SK-N-SH treated with all-trans-retinoic acid at 6 μM for 48 hours (cell line): ENCODE measurements at places on chromosomes 13 and 19.

- ATAC-seq = no peak
These were observed 2227.9 kb upstream of the PCDH20 start for GRCh38 chr13:63643543-63643942.

DNA sequence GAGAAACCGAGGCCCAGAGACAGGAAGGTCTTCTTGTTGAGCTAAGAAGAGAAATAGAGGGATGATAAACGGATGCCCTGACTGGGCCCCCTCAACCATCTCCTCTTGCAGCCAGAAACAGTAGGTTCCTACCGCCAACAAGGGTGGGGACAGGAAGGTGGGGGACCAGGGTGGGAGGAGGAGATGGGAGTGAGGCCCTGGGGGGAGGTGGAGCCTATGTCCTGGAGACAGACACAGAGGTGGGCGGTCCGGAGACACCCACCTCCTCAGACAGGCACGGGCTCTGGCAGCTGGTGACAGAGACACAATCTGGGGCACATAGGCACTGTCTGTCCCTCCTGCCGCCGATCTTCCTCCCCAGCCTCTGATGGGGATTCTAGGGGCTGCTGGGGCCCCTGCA lies 16.9 kb downstream of the GADD45B start:
- no peak for ATAC-seq

- ATAC-seq = no peak
These were observed 166.8 kb downstream of the MAB21L1 start for GRCh38 chr13:35309706-35310105.

DNA sequence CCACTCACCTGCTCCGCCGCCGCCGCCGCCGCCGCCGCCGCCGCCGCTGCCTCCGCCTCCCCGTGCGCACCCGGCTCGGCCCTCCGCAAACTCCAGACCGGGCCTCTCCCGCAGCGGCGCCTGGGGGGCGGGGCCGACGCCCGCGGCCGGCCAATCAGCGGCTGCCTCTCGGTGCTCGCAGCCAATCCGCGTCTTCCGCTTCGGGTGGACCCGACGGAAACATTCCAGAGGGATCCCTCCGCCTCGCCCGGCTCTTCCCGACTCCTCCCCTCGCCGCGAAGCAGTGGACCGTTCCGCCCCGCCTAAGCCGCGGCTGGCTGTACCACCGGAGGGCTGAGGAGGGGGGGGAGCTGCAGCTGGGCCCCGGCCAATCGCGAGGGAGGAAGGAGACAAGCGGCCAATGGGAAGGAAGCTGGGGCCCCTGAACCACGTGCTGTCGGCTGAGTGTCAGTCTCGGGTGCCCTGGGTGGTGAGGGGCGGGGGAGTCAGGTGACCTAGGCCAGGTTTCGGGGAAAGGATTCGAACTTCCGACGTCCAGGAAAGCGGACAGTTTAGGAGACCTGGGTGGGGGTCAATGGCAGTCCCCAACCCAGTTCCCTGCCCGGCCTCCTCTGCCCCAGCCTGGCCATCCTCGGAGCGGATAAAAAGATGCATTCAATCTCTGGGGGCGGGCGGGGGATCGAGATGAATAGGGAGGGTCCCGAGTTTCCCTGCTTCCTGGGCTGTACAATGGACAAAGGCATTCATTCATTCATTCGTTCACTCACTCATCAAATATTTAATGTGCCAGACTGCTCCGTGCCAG lies at the start of gene GIPC1:
TSS of gene GIPC1 (minus strand) at position 99 of the 805 bp plus-strand sequence. CDS start 13,151 bp downstream, outside the sequence.
- peak; percentile 95 for ATAC-seq

- no peak for ATAC-seq
These were observed 5.5 kb downstream of the SLC7A1 start for GRCh38 chr13:29589967-29590366.

- no peak for ATAC-seq
These were observed 29.4 kb downstream of the LYL1 start for GRCh38 chr19:13073263-13073662.

DNA sequence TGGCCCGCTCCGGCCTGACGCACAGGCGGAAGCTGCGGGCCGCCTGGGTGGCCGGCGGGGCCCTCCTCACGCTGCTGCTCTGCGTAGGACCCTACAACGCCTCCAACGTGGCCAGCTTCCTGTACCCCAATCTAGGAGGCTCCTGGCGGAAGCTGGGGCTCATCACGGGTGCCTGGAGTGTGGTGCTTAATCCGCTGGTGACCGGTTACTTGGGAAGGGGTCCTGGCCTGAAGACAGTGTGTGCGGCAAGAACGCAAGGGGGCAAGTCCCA lies 4.4 kb downstream of the FFAR1 start:
- ATAC-seq = no peak

DNA sequence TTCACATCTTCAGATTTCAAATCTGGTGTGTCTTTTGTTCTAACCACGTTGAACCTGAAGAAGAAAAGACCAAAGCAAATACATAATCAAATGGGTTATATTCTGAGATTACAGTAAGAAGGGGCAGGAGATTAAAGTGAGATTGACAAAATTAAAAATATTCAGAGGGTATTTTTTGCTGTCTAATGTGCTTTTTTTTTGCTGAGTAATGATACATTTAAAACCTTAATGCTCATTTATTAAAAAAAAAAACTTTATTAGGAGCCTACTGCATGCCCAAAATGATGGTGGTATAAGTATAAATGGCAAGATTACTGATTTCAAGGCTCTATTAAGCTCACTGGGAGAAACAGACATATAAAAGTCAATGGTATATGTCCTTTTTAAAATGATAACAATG lies 459.4 kb downstream of the FGF9 start:
- ATAC-seq = no peak

DNA sequence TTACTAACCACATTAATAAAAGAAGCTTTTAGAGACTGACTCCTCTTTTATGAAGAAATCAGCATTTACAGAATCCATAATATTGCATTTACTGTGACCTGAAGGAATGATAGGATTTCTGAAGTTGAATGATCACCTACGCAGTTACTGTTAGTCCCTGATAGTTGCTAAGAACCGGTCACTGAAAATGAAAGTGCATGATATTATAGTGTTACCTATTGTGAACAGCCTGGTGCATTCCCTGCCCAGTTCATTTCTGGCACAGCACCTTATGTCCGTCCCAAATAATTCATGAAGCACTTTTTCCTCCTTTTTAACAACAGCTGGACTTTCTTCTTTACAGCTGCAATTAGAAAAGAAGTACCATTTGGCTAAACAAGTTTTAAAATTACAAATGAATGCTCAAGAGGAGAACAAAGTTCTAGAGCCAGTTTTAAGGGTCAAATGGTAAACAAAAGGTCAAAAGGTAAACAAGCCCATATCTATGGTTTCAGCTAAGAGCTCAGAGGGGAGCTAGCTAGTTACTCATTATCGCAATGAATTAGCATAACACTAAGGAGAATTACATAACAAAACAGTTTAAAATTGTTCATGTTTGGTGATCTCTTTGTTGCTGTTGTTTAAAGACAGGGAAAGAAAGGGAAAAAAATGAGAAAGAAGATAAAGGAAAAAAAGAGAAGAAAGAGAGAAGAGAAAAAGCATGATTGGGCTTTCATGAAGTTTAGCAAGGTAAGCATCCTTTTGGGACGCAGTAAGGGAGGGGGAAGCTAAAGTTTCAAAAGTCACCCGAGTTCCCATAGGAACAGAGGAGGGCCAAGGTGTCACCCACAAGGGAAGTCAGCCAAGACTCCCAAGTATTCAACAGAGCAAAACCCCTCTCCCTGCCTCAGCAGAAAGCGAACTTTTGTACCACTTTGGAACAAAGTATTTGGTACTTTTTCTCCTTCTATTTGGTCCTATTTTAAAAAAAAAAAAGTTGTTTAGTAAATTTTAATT lies 50.2 kb downstream of the FLT3 start:
- no peak for ATAC-seq

DNA sequence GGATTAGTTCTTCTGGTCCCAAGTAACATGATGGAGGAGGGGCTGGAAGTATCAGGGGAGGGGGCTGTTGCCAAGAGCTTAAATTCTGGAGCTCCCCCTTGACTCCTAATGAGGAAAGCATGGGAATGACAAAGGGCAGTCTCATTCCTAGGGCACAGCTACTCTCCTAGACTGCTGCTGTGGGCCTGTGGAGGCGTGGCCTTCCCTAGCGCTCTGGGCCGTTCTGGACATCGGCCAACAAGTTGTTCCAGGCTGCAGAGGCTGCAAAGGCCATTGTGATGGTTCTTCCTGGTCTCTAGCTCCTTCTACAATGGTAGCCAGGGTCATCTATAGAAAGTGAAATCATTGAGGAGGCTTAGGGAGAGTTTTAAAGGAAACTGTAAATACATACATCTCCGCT lies 916.6 kb downstream of the DIAPH3 start:
- ATAC-seq = no peak

DNA sequence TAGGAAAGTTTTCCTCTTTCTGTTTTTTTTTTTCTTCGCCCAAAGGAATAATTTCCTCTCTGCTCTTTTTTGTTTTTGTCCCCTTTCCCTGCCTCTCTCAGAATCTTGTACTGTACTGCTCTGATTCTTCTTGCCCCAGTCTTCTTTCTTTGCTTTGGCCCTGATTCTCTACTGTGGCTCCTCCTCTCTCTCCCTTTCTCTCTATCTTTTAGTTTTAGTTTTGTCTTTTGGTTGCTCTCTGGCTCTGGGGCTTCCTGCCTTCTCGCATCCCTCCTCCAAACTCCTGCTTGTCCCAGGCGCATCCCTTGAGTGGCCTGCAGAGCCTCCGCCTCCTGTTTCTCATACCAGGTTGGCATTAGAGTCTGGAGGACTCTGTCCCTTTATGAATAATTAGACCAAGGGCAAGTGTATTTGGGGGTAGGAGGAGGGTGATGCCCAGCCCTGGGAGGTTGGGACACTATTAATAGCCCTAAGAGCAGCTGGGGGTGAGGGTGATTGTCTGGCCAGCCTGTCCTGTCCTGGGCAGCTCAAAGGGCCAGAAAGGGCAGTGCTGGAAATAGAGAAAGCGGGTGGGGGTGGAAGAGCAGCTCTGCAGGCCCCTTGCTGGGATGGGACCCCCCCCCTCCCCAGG lies 39.1 kb downstream of the LYL1 start:
- no peak for ATAC-seq

DNA sequence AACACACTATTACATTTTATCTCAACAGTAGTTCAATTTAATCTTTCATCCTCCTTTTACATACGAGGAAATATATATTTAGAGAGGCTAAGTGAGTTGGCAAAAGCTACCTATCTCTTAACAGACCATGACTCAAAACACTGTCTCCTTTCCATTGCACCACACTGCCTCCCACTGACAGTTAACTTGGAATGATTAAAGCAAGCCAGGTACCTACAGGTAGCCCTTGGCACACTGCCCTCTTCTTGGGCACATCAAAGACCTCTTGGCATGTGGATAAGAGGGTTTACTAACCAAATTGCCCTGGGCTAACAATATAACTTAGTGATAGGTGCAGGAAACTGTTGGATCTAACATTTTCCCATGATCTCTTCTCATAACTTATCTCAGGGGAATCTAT lies 1.8 kb downstream of the ABHD13 start:
- ATAC-seq = no peak

GRCh38 chr13:36766295-36766694 lies 52.7 kb upstream of the RFXAP start:
- ATAC-seq = no peak

GRCh38 chr13:42110410-42111155 lies 62.1 kb downstream of the DGKH start:
- ATAC-seq = peak; percentile 57
